ENCODE measurements at places on chromosomes 11 and 22.

- peak; percentile 86 for DNase-seq
Observed at GRCh38 chr11:47373876-47374719, 4.2 kb downstream of the SPI1 start.

DNA sequence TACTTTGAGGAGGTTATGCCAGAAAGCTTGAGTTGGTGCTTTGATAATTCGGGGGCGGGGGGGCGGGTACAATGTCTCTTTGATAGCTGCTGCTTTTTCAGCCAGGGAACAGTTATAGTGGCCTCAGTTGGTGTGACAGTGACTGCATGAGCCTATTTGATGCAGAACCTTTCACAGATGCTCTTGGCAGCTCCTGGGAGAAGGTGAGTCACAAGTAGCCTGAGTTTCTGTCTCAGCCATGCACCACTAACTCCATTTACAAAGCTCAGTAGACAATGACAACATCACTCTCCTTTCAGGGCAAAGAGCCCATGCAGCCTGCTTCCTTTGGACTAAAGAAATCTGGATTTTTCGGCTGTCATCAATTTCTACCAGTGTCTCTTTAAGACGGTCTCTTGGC, 42.1 kb upstream of the SEZ6L start:
- no peak for DNase-seq

GRCh38 chr11:11332141-11332710, 20.8 kb downstream of the CSNK2A3 start:
- no peak for DNase-seq

- peak; percentile 30 for DNase-seq
Observed at GRCh38 chr22:40009951-40010671, 15.4 kb downstream of the FAM83F start.

DNA sequence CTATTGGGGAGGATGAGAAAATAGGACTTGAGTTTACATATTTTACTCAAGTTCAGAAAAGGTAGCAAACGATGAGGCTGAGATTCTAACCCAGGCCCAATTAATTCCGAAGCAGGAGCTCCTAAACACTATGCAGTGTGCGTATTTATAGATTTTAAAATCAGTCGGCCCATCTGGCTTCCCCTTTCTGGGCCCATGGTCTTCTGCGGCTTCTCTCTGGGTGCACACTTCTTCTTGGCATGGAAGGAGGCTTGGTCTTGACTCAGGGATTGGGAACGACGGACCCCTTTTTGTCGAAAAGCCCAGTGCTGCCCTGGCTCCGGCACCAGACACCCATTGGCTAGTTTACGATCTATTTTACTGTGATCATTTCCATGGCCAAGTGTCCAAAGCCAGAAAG, 1433.8 kb downstream of the BRD1 start:
- no peak for DNase-seq

GRCh38 chr11:56783448-56784041, 35.0 kb upstream of the OR9G4 start:
- DNase-seq = no peak

- DNase-seq = peak; percentile 0
Observed at GRCh38 chr11:1771700-1772099, 8.0 kb upstream of the CTSD start.

DNA sequence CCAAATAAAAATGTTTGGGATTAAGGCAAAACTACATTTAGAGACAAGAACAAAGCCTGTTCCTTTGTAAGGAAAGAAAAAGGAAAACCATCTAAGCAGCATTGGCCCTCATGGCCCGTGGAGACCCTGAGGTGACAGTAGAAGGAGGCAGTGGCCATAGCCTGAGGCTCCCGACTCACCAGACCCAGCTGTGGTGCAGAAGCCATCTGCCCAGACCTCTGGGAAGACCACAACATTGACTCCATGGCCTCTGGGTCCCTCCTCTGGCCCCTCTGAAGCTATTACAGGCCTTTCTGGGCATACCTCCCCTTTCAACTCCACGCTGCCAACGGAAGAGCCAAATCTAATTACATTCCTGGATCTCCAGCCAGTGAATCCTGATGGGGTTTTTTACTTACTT, 6.4 kb downstream of the PRAME start:
- DNase-seq = no peak

DNA sequence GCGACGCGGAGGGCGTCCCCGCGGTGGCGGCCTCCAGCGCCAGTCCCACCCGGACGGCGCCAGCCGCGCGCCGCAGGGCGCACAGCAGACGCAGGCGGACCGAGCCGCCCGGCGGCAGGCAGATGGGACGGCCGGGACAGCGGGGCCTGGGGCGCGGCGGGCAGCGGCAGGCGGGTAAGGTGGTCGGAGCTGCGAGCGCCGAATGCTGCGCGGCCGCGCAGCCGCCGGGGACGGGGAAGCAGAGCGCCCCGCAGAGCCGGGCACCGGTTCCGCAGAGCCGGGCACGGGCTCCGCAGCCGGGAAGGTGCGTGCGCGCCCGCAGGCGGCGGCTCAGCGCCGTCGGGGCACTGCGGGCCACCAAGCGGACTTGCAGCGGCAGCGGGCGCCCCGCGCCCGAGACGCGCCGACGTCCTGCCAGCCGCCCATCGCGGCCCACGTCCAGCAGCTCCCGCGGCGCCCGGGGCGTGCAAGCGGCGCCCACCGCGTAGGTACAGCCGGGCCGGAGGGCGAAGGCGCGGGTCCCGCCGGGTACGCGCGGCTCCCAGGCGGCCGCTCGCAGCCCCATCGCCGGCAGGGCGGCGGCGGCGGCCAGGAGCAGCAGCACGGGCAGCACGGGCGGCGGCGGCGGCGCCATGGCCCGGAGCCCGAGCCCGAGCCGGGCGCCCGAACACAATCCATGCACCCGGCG, 739 bp downstream of the CELSR1 start:
- no peak for DNase-seq

DNA sequence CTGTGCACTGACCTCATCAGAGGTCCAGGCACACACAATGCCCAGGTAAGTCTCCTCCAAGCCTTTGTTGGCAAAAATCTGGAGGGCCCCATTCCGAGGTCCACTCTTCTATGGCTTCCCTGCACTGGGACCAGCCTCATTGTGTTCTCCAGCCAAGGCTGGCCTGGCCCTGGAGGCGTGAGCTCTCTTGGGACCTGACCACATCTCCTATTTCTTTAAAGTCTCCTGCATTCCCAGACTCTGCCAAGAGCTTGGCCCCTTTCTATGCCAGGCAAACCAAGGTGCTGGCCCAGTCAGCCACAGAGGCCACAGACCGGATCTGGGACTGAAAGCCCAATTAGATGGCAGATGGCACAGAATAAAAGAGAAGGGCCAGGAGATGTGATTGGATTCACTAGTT, 55.1 kb downstream of the C11orf58 start:
- DNase-seq = no peak

DNA sequence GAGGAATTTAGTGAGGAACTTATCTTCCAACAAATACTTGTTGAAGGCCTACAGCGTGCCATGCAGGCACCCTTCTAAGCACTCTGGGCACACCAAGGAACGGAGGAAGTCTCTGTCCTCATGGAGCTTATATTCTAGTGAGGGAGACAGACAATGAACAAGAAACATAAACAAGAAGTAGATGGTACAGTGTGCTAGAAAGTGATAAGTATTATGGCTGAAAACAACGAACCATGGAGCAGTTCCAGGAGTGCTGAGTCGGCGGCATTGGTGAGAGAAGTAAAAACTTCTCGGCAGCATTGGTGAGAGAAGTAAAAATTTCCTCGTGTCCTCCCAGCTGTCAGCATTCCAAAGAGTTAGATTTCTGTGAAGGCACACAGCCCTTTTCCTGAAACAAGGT, 53.2 kb downstream of the FAM76B start:
- DNase-seq = no peak

DNA sequence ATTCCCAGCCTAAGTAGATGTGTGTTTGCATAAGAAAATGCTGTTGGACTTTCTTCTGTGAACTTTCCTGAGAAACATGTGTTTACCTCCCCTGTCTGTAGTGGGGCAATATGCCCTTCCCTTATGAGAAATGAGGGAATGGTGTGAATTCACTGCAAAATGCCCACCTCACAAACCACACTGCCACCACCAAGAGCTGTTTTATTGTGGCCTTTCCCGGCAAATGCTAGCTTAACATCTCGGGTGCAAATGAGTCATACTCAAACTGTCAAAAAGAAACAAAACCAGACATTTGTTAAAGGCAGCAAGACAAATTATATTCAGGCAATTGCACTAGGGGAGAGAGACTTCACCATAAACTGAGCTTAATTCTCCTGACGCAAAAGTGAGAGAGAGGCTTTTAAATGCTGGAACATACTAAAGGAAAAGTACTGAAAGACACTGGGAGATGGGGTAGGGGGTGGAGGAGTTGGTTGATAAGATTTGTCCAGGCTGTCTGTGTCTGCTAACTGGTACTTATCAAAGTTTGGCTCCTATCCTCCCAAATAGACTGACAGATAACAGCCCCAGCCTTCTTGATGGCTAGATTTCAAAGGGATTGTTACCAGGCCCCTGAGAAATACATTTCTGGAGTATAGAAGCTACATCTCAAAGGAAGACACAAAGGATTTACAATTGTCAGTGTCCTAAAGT, 70.9 kb upstream of the OR5AK2 start:
- DNase-seq = no peak

- peak; percentile 32 for DNase-seq
Observed at GRCh38 chr11:73152861-73153483, 10.9 kb upstream of the FCHSD2 start.

DNA sequence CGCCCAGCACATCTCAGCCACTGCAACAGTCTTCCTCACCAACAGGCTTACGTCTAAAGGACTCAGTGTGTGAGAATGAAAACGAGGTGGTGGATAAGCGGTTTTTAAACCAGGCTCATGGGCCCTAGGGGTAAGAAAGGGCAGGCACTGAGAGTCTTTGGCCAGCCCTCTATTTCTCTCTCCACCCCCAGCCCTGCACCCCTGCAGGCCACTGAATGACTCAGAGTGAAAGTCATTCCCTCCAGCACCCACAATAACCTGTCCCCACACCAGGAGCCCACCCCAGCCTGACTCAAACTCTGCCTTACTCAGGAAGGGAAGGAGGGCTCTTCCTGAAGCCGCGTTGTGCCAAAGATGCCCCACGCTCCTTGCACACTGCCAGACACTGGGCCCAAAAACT, 72.0 kb downstream of the LARGE1 start:
- DNase-seq = no peak

- DNase-seq = peak; percentile 0
Observed at GRCh38 chr11:1767399-1768140, 3.8 kb upstream of the CTSD start.

GRCh38 chr11:119943298-119943655, 194.6 kb downstream of the TRIM29 start:
- no peak for DNase-seq

- no peak for DNase-seq
Observed at GRCh38 chr22:17172029-17172833, 13.2 kb upstream of the HDHD5 start.

- no peak for DNase-seq
Observed at GRCh38 chr11:124829986-124830385, 29.8 kb upstream of the MSANTD2 start.

- DNase-seq = no peak
Observed at GRCh38 chr11:69500285-69501120, 19.0 kb downstream of the LINC01488 start.

- DNase-seq = no peak
Observed at GRCh38 chr22:40567106-40567505, 69.4 kb downstream of the MRTFA start.

DNA sequence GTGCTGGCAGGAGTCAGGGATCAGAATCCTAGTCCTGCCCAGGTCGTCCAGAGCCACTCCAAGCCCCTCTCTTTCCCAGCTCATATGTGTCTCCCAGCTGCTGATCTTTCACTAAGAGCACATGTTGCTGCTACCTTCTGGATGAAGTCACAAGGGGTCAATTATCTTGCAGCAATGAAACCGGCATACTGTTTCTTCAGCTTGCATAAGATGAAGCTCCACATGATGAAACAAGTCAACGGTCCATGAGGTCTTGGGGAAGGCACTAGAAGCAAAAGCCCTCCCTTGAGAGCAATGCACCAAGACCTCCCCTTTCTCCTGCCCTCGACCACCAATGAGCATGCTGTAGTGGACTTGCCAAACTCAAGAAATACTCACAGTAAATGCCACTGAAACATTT, 148.9 kb downstream of the TENM4 start:
- DNase-seq = no peak

- DNase-seq = no peak
Observed at GRCh38 chr22:33771136-33771535, 149.1 kb downstream of the LARGE1 start.

- no peak for DNase-seq
Observed at GRCh38 chr22:44583061-44583760, 85.2 kb upstream of the RTL6 start.

DNA sequence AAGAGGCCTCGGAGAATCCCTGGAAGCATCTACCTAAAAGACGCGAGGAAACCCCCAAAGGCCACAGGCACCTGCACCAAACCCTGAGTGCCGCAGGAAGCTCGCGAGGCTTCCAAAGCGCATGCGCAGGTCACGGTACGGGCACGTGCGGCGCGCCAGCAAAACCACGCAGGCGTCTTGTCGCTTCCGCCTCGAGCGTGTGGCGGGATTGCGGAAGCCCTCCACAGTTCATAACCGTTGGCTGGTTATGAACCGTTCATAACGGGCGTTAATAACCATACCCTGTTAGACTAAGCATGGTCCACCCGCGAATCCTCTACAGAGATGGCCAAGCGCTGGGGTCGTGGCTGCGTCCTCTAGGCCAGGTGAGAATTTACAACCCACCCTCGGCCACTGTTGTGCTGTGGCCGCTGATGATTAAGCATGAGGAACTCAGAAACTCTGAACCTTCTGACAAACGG, 46.4 kb downstream of the MORC2 start:
- peak; percentile 84 for DNase-seq

- no peak for DNase-seq
Observed at GRCh38 chr22:39215426-39216142, 29.2 kb downstream of the PDGFB start.

GRCh38 chr11:47786373-47786772, 19.2 kb upstream of the FNBP4 start:
- no peak for DNase-seq

GRCh38 chr11:13984616-13985450, 22.3 kb downstream of the SPON1 start:
- no peak for DNase-seq

DNA sequence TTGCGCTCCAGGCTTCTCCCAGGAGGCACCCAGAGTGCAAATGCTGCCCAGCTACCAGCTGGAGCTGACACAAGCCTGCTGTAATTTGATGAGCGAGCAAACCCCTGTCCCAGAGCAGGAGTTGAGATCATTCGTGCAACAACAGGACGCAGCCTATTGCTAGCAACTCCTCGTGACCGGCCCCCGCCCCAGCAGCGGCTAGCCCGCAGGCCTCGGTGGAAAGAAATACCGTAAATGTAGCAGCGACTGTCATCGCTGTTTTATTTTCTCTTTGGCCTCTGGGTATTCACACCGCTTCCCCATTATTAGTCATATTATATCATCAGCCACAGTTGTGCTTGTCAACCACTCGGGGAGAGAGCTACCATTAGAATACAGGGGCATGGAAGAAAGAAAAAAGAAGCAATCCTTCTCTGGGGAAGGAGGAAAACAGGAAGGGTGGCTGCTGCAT, 59.2 kb upstream of the ATXN10 start:
- DNase-seq = no peak

GRCh38 chr11:20008190-20008870, 151.9 kb downstream of the DBX1 start:
- no peak for DNase-seq

- no peak for DNase-seq
Observed at GRCh38 chr11:115886422-115886733, 382.2 kb upstream of the CADM1 start.
